Activated T-cell treated with anti-CD3 and anti-CD28 coated beads for 24 hours (primary cell): ENCODE measurements at places on chromosomes 11 and 22.

DNA sequence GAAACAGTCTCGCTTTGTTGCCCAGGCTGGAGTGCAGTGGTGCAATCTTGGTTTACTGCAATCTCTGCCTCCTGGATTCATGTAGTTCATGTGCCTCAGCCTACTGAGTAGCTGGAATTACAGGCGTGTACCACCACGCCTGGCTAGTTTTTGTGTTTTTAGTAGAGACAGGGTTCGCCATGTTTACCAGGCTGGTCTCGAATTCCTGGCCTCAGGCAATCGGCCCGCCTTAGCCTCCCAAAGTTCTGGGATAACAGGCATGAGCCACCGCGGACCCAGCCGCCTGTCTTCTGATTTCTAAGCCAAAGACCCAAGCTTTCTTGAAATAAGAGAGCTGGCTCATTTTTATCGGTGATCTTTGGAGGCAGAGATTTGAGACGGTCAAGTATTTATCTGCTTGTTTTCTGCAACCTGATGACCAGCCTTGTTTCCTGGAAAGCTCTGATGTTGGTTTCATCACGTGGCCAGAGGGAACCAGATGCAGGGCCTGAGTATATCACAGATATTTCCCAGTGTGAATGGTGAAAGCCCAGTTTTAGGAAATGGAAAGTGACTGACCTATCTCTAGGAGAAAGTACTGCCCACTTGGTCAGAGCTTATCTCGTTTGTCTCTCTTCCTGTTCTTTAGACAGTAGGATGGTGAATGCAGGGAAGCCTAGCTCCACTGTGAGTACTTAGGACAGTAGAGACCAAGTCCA, 5.7 kb upstream of the SIDT2 start:
- DNase-seq: no peak

DNA sequence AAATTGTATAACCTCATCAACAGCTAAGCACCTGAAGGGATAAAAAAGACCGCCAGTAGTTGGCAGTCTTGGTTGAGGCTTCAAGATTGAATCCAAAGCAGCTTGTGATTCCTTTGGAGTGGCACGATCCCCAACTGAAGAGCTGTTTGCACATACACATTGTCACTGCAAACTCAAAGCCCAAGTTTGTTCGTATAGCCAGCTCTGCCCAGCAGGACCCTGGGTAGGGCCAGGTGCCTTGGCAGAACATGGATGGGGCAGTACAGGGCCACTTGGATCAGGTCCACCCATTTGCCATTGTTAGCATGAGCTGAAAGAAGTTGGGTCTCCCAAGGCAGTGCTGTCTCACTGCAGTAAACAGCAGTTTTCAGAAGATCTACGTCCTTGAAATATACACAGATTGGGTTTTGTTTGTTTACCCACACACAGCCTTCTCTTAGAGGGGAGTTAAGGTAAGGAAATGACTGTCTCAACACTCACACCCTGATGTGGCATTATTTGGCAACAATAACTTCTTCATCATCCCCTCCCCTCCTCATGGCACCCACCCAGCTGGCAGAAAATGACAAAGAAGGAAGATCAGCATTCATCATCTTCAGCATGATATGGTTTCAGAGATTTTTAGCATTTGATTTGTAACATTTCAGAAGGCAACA, 132.9 kb downstream of the COMMD9 start:
- no peak for DNase-seq

DNA sequence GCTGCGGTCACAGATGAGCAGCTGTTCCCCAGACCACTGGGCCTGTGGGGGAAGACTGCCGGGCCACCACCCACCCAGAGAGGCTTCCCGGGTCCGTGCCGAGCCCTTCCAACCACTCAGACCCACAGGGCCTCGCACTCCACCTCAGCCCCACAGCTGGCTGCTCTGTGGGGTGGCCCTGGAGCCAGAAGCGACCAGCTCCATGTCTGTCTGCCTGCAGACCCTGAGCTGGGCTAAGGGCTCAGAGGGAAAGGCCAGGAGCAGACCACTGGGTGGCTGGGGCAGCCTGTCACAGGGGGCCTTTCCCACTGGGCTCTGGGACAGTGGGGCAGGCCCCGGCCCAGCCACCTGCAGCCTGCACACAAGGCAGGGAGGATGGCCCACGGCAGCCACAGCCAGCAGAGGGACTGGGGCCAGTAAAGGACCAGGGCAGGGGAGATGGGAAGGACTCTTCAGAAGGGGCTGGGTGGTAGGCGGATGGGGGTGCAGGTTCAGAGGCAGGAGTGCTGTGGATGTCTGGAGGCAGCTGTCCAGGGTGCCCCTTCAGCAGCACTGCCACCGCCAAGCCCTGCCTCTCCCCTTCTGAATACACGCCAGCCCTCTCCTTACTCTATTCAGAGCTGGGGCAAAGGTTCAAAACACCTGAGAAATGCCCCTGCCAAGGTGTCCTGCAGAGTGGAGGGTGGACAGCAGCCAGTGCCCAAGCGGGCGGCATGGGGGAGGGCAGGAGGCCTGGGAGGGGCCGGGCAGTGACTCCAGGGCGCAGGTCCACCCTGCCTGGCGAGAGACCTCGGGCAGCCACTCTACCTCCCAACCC, 32.2 kb downstream of the GNB1L start:
- DNase-seq: no peak

DNA sequence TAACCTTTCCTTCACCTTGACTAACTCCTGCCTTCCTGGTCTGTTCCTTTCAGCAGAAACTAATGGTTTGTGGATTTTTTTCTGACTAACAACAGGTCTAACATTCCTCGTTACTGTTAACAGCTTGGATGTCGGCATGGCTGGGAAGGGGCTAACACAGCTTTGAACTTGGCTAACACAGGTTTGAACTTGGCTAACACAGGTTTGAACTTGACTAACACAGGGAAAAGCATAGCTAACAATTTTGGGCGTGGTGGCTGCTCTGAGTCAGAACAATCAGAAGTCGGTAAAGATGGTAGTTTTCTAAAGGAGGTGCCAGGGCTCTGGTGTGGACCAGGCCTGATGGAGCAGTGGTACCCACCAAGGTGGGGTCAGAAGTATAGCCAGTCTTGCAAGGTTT, 16.1 kb downstream of the MIAT start:
- peak; percentile 25 for DNase-seq

DNA sequence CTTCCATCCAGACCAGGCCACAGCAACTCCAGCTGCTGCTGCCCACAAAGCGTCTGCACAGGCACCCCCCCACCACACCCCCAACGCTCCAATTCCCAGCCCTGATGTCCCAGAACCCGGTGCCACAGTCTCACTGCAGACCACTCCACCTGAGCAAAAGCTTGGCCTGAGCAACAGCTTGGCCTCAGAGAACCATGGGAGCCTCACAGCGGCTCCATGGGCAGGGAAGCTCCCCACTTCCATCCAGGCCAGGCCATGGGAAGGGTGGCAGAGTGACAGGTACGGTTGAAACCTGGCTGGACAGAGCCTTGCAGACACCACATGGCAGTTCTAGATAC, 13.2 kb downstream of the PLXNB2 start:
- no peak for DNase-seq

DNA sequence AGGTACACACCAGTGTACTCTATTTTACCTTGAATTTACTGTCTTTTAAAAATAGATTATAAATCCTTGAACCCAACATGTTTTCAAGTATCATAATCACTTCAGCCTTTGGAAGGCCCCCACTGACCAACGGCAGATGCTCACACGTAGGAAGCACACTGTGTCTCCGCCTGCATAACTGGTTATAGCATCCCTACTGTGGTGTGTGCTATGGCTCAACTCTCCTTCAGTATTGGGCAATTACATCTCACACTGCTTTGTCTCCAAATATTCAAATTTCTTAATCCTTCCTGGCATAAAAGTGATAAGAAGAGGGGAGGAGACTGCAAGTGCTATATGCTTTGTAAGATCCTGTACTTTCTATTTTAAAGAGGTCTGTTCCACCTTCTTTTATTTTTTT, 165.7 kb downstream of the CADM1 start:
- no peak for DNase-seq

DNA sequence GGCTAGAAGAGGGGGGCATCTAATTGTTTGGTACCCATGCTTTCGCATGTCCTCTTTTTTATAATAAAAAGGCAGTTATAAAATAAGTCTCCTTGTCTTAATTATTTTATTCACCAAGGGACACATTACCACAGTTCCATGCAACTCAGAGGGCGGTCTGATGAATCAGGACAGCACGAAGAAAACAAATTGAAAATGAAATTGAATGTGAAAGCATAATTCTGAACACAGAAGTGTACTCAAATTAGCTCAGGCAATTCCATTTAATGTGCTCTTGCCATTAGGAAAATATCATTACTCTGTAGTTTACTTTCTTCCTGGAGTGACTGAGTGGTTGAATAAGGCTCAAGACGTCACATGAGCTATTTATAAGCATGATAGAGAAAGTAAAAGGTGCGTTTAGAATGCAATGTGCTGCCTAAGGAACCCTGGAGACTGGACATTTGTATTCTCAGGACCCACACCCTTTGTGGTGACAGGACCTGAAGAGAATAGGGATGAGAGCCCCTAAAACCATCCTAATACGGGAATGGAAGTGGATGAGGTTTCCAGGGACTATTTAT, 59.6 kb downstream of the MTNR1B start:
- DNase-seq: no peak

- no peak for DNase-seq
These were observed 39.2 kb downstream of the ARFGAP2 start for GRCh38 chr11:47137476-47137875.

GRCh38 chr22:43275545-43276317, 67.4 kb downstream of the SCUBE1 start:
- no peak for DNase-seq

DNA sequence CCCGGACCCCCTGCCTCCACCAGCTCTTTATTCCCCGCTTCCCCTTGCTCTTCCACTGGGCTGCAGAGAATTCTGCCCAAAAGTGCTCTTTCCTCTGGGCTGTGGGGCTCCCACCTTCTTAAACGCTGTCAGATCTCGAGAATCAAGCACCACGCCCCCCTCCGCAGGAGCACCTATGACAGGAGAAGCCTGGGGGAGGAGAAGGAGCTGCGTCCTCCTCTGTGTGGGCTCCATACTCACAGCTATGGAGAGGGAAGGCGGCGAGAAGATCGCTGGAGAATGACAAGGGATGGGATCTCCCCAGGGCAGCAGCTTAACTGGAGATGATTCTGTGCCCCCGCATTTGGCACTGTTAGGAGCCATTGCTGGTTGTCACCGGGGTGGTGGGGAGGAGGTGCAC, 19.7 kb downstream of the SHISAL1 start:
- DNase-seq: no peak

GRCh38 chr11:60672255-60672654, 27.2 kb upstream of the MS4A8 start:
- no peak for DNase-seq

DNA sequence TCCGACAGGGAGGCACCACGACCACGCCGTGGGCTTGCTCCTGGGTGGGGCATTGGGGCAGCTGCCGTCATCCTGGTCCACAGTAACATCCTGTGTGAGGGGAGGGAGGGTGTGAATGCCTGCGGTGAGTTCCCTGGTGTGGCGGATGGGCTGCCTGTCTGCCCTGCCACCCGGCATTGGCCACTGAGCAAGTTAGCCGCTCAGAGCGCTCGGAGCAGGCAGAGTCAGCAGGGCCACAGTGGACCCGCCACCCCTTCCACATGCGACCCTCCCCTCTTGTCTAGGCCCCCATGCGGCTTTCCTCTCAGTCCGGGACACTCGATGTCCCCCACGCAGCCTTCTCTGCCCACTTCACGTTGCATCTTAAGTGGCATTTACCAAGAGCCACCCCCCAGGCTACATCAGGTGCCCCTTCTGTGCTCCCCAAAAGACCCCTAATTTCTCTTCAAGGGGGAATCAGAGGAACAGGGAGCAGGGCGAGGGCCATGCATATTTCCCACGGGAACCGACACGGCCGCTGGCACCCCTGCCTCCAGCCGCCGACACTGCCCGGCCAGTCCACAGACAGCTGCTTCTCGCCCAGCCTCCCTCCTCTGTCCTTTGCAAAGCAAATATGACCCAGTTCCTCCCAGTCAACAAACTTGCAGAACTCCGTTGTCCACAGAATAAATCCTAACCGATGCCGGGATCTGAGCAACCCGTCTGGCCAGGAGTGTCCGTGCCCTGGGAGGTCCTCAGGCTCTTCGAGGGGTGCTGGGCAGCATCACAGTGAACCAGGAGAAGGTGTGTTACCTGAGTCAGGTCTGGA, 1482.1 kb downstream of the TBC1D22A start:
- no peak for DNase-seq

DNA sequence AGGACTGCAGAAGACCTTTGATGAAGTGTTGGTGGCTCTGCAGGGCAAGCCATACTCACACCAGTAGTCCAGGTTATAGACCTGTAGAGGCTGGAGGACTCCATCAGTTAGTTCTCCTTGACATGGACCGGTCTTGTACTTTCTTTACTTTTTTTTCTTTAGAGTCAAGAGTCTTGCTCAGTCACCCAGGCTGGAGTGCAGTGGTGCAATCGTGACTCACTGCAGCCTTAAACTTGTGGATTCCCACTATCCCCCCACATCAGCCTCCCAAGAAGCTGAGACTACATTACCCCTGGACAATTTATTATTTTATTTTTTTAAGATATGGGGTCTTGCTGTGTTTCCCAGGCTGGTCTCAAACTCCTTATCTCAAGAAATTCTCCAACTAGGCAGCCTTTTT, 49.6 kb upstream of the E2F8 start:
- no peak for DNase-seq

DNA sequence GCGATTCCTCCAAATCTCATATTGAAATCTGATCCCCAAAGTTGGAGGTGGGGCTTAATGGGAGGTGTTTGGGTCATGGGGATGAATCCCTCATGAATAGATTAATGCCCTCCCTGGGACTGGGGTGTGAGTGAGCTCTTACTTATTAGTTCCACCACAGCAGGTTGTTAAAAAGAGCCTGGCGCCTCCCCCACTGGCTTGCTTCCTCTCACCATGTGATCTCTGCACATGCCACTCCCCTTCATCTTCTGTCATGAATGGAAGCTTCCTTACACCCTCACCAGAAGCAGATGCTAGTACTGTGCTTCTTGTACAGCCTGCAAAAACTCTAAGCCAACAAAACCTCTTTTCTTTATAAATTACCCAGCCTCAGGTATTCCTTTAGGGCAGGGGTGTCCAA, 8.8 kb downstream of the RRAS2 start:
- no peak for DNase-seq

DNA sequence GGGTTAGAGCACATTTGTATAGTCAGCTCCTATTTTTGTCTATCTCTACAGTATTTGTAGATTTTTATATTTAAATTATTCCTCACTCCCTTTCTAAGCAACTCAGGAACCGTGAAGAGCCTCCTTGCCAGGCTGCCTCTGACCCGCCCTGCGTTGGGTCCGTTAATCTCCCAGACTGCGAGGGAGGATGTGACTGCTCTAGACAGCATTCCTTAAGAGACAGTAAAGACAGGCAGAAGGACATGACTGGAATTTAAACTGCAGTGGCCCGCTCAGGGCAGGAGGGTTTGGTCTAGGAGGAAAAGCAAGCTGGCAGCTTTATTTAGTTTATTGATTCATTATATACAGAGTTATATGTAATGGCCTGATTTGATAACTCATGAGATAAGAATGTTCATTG, 413.7 kb downstream of the TMEM135 start:
- no peak for DNase-seq

GRCh38 chr11:6746626-6747025, 25.1 kb downstream of the OR2AG2 start:
- no peak for DNase-seq

GRCh38 chr11:74773476-74773875, 24.8 kb downstream of the RNF169 start:
- no peak for DNase-seq
